ENCODE measurements at places on chromosomes 4 and X.

GRCh38 chrX:57752866-57753265 is 72.8 kb upstream of the NLRP2B start:
- DNase-seq: no peak

DNA sequence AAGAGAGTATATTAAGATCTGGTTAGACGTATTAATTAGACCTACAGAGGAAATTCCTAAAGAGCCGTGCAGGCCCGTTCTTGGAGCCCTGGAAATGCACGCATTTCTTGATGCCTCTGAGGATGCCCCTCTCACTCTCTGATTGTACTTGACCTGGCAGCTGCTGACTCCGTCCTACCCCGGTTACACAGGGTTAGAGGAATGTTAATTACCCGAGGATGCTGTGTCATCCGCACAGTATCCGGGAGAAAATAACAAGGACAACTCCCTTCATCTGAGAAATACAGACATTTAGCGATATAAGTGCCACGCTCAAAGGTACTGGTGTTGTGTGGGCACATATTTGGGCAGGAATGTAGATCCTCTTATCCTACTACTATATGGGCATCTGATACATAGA is 404.6 kb upstream of the FAT1 start:
- no peak for DNase-seq

DNA sequence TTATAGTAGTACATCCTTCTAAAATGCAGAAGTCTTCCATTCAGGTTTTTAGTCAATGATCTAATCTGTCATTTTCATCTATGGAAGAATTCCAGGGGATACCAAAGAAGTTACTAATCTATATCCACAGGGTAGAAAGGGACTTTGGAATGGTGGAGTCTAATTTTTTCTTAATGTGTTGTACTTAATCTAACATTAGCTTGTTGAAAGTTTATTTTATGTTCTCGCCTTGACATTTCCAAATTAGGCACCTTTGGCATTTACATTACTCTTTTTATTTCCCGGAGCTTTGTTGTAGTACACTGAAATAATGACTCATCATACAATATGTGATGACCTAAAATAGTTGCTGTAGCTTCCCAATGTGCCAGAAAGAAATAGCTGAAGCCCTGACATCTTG is 91.5 kb downstream of the HTR2C start:
- no peak for DNase-seq

DNA sequence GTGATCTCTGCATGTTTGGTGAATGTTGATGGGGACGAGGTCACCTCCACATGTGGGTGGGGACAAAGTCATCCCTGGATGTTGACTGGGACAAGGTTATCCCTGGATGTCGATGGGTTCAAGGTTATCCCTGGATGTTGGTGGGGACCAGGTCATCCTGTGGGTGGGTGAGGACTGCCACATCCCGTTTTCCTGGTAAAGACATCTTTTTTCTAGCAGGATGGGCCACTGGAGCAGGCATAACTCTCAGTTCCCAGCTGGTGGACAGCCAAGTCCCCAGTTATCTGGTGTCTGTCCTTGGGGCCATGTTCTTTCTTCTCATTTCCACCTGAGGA is 28.3 kb upstream of the PLCXD1 start:
- no peak for DNase-seq

GRCh38 chrX:134631426-134632346 is 26.6 kb downstream of the PLAC1 start:
- no peak for DNase-seq

GRCh38 chrX:150018931-150019361 is 80.7 kb upstream of the EOLA2 start:
- DNase-seq: no peak

DNA sequence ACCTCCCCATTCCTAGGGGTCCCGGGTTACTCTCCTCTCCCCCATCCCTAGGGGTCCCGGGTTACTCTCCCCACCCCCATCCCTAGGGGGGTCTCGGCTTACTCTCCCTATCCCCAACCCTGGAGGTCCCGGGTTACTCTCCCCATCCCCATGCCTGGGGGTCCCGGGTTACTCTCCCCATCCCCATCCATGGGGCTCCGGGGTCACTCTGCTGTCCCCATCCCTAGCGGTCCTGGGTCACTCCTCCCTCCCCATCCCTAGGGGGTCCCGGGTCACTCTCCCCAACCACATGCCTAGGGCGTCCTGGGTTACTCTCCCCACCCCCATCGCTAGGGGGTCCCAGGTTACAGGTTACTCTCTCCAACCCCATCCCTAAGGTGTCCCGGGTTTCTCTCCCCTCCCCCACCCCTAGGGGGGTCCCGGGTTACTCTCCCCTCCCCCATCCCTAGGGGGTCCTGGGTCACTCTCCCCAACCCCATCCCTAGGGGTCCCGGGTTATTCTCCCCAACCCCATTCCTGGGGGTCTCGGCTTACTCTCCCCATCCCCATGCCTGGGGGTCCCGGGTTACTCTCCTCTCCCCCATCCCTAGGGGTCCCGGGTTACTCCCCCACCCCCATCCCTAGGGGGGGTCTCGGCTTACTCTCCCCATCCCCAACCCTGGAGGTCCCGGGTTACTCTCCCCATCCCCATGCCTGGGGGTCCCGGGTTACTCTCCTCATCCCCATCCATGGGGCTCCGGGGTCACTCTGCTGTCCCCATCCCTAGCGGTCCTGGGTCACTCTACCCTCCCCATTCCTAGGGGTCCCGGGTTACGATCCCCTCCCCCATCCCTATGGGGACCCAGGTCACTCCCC is 821 bp downstream of the ASMTL start:
- no peak for DNase-seq

DNA sequence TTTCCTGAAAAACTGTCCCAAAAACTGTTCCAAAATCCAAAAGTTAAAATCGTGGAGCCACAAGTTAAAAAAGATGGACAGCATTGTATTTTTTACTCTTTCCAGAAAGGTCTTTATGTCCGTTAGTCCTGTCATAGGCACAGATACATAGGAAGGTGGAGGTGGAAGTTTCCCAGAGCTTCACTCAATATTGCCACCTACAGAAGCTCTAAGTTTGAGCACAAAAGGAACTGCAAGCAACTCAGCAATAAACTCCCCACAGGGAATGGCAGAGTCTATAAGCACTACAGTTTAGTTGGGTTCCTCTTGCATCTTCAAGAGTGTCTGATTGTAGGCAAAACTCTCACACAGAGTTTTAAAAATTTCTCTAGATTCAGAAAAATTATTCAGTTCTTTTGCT is 22.0 kb upstream of the UGT2B4 start:
- no peak for DNase-seq

DNA sequence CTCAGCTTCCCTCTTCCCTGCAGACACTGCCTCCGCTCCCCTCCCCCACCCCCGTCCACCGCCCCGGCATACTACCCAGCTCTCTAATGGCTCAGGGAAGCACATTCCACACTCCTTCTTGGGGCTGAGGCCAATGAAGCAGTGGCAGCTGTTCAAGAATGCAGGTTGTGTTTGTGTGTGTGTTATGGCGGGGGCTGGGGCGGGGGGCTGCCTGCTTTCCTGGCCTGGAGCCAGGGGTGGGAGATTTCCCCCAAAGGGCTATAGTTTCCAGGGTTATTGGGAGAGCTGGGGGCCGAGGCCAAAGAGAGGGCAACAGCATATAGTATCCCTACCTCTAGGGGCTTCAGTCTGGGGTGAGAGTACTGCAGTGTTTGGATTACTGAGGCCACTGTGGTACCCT is 149.4 kb downstream of the EFNB1 start:
- DNase-seq: no peak

- no peak for DNase-seq
These were observed 69.5 kb downstream of the APBB2 start for GRCh38 chr4:41144812-41145211.

- no peak for DNase-seq
These were observed 1.8 kb downstream of the TENM3 start for GRCh38 chr4:182245041-182245440.

DNA sequence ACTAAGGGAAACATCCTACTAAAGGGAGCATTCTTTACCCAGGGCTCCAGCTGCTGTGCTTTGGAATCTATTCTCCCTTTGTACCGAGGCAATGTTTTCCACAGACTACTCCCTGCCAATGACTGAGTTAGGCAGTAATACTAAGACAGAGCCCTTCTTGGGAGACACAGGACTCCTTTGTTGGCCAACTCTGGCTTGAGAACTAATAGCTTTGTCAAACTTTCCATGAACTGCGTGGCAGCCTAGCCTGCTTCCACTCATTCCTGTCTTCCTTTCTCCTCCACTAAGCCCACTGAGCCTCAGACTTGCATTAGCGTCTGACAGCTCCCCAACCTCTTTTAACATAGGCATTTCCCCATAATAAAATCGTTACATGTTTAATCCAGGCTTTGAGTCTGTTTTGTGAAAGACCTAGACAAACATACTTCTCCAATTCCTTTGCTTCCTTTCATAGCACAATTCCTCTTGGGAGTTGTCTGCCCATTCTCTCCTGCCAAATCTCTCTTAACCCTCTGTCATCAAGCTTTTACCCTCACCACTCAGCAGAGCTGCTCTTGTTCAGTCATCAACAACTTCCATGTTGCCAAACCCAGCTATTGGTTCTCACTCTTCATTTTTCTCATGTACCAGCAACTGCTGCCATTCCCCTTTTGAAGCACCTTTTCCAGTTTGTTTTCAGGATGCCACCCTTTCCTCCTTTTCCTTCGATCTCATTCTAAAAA is 300.3 kb upstream of the IGFBP7 start:
- DNase-seq: no peak

GRCh38 chrX:35098419-35098818 is 155.8 kb downstream of the FAM47B start:
- DNase-seq: no peak

- DNase-seq: no peak
These were observed 17.1 kb upstream of the GPRIN3 start for GRCh38 chr4:89324671-89325070.

GRCh38 chr4:138522366-138522765 is 280.2 kb upstream of the SLC7A11 start:
- DNase-seq: no peak

DNA sequence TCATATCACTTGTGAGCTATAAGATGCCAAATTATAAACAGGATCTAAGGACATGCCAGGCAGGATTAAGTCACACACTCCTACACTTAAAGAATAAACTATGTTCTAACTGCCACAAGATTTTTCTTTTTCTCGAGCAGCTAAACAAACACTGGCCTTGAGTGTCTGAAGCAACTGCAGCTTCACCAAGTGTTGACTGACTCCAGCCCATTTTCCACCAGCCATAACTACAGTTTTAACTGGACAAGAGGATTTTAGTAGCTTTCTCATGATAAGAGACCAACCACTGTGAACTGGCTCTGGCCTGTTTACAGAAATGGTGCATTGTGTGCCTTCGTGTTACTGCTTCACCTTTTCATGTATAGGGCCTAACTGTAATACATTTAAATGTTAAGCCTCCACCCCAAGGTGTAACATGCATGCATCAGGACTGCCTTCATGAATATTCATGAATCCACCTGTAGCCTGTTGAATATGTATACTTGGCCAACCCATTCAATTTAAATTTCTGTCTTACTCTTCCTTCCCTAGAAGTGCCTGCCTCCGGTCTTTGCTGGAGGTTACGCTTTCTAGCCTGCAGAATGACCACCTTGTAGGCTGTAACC is 10.8 kb downstream of the UCP1 start:
- no peak for DNase-seq

DNA sequence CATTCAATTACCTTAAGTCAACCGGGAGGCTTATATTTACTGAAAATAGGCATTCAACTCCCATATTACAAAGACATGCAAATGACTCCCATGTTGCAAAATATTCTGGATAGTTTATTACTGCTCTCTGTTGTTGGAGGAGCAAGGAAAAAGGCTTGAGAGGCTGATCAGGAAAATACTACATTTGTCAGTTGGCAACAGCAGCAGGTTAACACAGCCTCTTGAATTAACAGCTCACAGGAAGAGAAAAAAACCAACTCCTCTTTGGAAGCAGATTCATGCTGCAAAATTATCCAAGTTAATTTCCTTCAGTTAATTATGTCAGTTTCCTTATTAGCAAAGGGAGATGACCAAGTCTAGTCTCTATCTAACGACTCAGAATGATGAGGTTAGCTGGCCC is 238.9 kb downstream of the MAML3 start:
- DNase-seq: no peak

DNA sequence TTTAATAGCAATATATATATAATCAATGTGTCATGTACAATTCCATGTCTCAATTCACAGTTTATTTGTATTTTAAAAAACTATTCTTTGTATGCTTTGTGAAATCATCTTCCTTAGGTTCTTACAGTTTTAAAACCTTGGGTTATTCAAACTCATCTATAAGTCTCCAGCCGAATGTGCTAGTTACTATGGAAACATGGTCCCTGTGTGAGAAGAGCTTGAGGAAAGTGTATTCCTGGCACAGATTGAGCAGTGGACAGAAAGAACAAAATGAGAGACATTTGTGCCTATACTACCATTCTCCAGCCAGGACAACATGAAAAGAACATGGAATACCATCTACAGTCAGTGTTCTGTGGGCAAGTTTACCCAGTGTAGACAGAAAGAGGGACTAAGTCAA is 103.4 kb downstream of the EFHC2 start:
- DNase-seq: no peak

DNA sequence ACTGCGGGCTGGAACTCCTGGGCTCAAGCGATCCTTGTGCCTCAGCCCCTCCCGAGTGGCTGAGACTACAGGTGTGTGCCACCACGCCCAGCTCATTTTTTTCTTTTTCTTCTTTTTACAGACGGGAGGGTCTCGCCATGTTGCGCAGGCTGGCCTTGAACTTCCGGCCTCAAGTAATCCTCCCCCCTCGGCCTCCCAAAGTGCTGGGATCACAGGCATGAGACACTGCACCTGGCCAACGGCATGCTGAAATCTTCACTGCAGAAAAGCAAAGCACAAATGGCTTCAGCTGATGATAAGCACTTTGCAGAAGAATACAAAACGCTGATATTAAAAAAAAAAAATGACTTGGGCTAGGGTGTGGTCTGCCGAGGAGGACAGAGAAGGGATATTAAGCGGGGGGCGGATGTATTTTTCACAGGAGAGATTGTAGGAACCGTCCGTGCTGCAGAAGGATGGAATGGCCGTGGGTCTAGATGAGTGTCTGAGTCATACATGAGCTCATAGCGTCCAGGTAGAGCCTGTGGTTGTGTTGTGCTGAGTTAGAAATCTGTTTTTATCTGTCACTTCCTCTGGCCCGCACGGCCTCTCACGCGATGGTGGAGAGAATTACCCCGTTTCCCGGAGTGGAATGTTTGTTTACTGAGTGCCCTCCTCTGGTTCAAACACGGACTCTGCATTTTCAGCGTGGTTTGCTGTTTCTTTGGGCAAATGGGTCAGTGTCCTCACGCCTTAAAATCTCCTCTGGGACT is 8.5 kb upstream of the AKAP17A start:
- DNase-seq: peak; percentile 26

- DNase-seq: no peak
These were observed 8.9 kb downstream of the FHIP1A start for GRCh38 chr4:151417766-151418376.

DNA sequence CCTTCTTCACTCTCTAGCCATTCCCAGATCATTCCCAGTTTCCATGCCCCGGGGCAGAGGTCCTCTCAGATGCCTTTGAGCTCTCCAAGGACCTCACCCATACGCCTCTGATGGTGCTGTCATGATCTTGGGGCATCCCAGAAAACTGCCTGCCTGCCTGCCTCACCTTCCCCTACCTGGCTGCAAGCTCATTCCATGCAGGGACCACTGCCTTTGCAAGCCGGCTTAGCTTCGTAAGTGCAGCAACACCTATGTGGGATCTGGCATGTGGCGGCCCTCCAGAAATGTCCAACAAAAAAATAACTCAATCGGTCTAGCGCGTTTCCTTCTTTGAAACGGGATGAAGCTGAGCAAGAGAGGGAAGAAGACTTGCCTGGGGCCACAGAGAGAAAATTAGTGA is 53.0 kb downstream of the C4orf50 start:
- no peak for DNase-seq

Measured in stimulated activated CD4-positive, alpha-beta T cell treated with anti-CD3 and anti-CD28 coated beads, Interleukin-1b, Interleukin-23, amount 100 ng/mL, for 1 hour (primary cell).